ENCODE measurements at places on chromosomes 12 and 14.

DNA sequence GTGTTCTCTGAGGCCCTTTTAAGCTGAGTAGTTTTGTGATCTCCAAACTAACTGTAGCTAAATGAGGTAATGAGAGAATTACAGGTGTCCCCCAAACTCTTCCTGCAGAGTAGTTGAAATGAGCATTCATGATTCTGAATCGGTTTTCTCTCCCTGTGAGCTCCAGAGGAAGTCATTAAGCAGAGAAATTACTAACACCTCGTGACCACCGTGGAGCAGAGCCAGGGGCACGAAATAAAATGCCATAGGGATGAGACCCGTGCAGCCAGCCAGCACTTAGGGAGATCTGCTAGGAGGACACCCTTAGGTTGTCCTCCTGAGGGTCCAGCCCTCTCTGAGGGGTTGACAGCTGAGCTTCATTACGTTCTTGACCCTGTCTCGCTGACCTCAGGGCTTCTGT lies 79.5 kb downstream of the SLC25A47 start:
- DNase-seq: peak; percentile 35

GRCh38 chr12:103855896-103856657 lies 15.0 kb upstream of the NT5DC3 start:
- DNase-seq: no peak

GRCh38 chr12:31822761-31823160 lies 93.9 kb upstream of the AMN1 start:
- DNase-seq: no peak

GRCh38 chr14:74551431-74552371 lies 58.1 kb downstream of the ISCA2 start:
- DNase-seq: no peak

- no peak for DNase-seq
These were observed 203.5 kb downstream of the ATXN7L3B start for GRCh38 chr12:74741112-74741511.

DNA sequence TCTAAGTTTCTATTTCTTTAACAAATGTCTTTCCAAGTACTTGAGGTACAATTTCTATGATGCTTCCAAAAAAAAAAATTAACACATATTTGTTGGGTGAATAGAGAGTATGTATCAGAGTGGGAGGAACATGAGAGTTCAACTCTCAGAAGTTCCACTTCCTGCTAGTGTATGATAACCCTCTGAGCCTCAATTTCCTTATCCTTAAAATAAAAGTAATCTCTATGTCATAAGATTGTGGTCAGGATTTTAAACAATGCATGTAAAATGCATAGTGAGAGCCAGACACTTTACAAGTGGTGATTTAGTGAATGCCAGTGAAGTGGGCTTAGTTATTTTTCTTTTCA lies 270.3 kb upstream of the AMIGO2 start:
- DNase-seq: no peak

Data from A172 (cell line).